ENCODE measurements at places on chromosomes 16 and 17.

DNA sequence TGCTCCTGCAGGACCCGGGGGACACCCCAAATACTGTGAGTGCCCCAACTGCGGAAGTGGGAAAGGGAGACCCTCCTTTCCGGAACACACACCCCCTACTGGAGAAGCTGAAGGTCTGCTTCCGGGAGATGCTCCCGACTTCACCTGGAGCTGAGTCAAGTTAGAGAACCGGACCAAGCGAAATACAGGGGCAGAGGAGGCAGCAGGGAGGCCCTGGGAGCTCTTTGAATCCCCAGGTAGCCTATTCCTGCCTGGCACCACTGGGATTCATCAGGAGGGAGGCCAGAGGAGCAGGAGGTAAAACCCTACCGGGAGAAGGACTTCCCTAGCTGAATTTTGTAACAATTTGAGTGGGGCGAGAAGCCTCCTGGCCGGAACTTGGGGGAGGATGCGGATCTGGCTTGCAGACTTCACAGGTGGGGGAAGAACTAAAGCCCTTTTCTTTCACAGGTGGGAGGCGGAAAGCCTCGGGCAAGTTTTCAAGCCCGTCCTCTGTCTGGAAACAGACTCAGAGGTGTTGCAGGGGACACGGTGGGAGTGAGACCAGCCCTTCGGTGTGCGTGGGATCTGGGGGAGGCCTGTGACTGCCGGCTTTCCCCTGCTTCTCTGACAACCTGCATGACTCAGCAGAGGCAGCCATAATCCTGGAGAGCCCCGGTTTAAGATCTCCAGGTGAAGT is 22.4 kb upstream of the TEKT1 start:
- no peak for DNase-seq

DNA sequence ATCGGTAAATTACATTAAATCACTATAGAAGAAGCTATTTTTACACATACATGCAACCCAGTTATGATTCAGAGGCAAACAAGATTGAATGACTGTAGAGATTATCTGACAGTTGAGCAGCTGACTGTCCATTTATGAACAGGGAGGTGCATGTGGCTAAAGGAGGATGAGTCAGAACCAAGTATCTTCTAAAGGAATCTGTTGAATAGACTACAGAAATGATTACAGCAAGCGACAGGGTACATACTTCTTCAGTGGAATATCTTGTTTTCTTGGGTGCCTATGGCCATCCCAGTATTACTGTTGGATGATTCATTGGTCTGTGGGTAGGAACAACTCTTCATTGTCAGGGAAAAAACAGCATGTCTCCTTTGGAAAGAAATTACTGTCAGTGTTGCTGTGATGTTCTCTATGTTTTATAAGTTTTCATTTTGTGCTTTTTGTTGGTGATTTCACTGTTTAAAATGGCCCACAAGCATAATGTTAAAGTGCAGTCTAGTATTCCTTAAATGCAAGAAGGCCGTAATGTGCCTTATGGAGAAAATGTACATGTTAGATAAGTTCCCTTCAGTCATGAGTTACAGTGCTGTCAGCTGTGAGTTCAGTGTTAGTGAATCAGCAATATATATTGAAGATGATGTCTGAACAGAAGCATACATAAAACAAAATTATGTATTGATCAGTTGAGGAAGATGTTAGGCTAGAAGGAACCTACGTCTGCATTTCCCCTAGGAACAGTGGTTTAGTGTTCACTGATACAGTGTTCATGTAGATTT is 27.0 kb downstream of the CBFB start:
- no peak for DNase-seq

DNA sequence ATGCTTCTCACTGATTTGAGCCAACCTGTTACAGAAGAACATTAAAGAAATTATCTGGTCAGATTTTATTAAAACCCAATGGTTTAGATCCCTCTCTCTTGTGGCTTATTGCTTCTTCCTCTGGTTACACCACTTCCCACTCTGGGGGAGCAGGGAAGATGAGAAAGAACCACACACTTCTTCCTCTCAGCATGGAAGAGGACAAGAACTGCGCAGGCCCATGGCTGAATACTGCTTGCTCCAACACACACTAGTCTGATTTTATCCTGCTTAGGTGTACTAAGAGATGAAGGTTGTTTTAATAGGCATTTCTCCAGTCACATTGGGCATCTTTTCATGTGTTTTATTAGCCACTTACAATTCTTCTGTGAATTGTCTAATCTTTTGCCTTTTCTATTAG is 27.6 kb downstream of the MAP3K3 start:
- DNase-seq, result no peak

- no peak for DNase-seq
Measured at GRCh38 chr17:34378664-34379101, 15.7 kb upstream of the CCL1 start.

GRCh38 chr16:85902366-85903155 is 3.6 kb downstream of the IRF8 start:
- no peak for DNase-seq

- DNase-seq, result no peak
Measured at GRCh38 chr16:83959656-83960434, 6.8 kb downstream of the OSGIN1 start.

- DNase-seq, result no peak
Measured at GRCh38 chr16:31420037-31420436, 8.1 kb downstream of the COX6A2 start.

DNA sequence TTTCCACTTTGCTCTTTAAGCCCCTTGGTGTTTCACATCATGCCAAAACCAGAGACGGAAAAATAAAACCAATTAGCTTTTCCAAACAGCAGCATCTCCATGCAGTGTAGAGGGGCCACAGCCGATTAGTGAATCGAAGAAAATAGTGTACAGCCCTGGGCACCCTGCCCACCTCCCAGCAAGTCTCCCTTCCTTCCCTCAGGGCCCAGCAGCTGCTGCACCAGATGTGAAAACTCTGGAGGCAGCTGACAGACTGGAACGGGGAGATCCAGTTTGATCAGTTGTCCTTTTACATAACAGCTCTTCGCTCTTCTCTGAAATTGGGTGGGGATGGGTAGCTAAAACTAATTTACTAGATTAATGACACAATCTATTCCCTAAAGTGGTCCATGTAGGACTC is 19.3 kb downstream of the TMEM11 start:
- DNase-seq, result no peak

- no peak for DNase-seq
Measured at GRCh38 chr16:88321635-88322499, 60.9 kb upstream of the ZNF469 start.

- no peak for DNase-seq
Measured at GRCh38 chr16:57764341-57765159, 29.0 kb downstream of the KATNB1 start.

GRCh38 chr16:85812811-85813700 is 13.6 kb downstream of the COX4I1 start:
- no peak for DNase-seq

DNA sequence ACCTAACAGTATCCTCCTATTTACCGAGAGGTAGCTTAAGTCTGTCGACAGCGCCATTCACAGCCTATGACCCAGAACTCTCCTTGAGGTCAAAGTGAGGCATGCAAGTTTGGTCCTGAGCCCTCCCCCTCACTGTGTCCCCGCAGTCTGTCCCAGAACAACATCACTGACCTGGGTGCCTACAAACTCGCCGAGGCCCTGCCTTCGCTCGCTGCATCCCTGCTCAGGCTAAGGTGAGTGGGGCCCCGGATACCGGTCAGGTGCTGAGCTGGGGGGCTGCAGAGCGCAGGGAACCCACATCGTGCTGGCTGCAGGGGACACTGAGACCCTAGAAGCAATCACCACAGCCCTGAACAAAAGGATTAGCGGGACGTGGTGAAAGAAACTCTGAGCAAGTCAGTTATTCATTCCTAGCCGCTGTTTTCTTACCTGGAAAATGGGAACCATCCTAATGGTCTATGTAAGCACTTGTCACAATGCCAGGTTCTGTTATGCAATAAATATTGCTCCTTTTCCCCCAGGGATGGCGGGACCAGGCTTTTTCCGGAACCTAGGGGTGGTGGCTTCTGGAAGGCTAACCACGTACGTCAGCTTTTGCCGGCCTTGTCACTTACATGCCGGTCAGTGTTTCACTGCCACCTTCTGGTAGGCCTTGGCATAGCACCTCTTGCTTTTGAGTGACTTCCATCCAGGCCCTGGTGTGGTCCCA is 23.8 kb downstream of the DEXI start:
- peak; percentile 90 for DNase-seq

DNA sequence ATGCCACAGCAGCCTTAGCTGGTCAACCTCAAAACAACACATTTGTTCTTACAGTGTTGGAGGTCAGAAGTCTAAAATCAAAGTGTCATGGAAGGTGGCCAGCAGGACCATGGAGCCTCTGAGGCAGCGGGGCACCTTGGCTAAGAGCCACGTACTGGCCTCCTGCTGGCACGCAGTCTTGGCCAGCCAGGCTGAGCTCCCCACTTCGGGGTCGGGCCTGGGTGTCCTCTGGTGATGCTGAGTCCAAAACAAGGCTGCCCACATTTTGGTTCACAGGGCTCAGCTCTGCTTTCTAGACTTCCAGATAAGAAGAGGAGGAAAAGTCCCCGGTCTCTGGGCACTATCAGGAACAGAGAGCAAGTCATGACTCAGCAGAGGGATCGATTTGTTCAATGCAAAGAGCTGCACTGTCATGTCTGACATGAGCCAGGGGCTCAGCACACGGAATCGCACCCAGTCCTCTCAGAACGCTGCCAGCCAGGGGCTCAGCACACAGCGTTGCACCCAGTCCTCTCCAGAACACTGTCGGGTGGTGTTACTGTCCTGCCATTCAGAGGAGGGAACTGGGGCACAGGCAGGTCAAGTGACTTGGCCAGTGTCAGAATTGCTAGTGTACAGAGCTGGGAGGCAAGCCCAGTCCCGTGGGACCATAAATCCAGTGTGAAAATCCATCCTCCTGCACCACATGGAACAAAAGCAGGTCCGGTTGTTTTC is 2.5 kb downstream of the LGALS9 start:
- no peak for DNase-seq

DNA sequence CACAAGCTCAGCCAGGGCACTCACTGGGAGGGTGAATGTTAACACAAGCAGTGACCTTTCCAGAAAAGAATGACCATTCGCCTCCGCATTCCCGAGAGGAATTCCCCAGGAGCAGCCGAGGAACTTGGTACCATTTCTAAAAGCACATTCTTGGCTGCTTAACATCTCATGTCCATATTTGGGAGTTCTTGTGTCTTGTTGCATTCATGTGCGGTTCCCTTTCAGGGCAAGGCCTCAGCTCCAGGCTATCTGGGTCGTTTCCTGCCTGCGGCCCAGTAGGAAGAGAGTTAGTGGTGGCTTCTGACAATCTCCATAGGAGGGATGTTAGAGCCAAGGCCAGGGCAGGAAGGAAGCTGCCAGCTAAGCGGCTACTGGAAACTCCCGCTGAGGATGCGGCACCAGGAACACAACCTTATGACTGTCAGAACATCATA is 27.8 kb upstream of the MEAK7 start:
- DNase-seq, result no peak

DNA sequence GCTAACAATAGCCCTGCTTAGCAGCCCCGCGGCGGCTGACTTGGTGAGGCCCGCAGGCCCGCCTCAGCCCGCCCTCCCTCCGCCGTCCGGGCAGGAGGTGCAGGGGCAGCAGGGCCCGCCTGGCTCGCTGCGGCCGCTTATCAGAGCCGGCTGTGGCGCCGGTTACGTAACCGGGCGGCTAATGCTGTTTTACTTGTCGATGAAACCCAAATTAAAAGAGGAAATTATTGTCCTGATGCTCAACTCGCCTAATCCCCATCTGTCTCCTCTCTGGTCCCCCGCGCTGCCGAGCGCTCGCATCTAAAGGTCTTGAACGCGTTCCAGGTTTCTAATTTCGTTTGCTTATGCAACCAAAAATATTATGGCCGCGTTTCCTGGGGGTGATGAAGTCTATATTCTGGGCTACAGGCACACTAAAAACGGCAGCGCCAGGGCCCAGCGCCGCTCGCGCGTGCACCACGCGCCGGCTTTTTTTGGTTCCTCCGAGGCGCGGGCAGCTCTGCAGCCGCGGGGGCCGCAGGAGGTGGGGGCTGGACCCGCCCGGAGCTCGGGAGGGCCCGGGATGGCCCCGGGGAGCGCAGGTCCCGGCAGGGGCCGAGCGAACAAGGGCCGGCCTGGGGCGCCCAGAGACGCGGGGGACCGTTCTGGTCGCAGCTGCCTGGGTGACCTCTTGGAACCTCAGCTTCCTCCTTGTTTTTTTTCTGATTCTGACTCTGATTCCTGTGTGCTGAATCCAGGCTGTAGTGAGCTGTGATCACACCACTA is 65.2 kb upstream of the TOB1 start:
- peak; percentile 83 for DNase-seq

- no peak for DNase-seq
Measured at GRCh38 chr17:61196302-61196704, 203.3 kb upstream of the TBX2 start.
